ENCODE measurements at places on chromosomes 4 and X.

DNA sequence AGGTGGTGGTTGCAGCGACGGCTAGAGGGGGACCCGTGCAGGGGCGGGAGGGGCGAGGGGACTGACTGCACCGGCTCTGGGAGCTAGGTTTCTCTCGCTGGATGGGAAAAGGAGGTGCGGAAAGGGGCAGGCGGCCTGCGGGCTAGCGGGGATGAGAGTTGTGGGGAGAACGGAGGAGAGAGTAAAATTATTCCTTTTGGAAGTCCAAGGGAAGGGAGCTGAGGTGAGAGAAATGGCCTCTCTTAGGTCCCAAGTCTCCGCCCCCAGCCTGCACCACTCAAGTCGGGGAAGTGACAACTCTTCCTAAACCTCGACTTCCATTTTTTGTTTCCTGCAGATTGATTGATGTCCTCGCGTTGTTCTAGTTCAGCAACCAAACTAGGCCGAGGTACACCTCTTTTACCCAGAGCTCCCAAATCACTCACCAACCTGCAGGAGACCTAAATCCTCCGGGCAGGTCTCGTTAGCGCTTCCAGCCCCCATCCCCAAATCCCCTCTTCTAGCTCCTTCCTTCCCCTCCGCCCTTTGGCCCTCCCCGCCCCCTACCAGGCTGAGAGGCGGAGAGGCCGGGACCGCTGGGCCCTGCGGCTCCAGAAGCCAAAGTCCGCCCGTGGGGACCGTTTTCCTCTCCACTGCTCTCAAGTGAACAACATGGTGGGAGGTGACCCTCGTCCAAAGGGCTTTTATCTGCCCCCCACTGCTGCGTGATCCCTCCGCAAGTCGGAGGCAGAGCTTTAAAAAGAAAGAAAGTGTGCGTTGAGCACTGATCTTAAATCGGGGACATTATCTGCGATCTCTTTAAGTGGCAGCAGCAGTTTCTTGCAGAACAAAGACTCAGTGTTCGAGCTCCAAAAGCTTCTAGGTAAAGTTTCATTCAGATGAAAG lies 7.3 kb downstream of the PITX2 start:
- DNase-seq = no peak

DNA sequence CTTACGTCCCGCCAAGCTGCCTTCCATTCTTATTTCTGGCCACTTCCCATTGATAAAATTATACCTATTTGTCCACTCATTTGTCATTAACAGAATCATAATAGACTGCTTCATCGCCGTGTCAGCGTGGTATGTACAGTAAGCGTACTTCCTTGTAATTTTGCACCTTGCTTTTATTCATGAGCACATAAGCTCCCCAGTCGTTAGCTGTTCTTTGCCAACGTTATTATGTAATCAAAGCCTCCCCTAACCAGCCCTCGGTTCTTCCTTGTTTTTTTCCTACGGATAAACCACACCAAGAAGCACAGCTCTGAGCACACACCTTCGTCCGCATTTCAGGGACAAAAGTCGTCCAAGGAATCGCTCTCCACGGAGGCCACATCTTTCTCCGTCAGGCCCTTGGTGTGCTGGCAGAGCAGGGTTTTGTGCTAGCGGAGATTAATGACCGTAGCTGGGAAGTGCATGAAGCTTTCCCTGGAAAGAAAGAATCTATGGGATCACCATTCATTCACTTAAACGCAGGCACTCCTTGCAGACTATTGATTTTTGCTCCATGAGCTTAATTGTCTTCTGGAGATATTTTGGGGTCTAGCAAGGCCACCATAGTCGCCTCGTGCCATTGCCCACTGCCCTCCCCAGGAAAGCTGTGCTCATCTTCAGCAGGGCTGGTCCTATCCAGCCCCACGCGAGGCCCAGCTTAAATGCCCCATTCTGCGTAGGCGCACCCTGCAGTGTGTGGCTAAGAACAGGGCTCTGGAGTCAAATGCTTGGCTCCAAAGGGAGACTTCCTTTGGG lies 200.9 kb upstream of the PSAPL1 start:
- DNase-seq = no peak

GRCh38 chr4:11791797-11792196 lies 363.1 kb upstream of the HS3ST1 start:
- DNase-seq = no peak

DNA sequence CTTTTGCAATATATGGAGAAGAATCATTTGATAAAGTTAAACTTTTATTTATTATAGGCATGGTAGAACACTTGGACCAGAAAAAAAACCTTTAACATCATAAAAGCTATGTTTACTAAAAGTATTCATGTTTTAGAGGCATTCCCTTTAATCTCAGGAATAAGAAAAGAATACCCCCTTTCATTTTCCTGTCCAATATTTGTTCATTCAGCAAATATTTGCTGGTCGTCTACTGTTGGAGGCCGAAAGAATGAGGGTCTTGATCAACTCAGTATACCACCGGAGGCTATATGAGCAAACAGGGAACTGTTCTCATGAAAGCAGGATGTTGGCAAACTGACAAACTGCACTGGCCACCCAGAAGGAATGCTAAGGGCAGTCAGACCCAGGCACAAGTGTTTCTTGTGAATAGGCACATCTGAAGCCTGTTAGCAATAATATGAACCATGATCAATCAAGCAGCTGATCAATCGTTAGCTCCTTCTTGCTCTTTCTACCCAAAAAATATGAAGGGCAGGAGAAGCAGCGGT lies 480.8 kb upstream of the FAT1 start:
- no peak for DNase-seq

- no peak for DNase-seq
These were observed 326.6 kb upstream of the ATOH1 start for GRCh38 chr4:93501946-93502345.

GRCh38 chr4:80611678-80611979 lies 276.1 kb downstream of the CFAP299 start:
- no peak for DNase-seq

- DNase-seq = no peak
These were observed 264.6 kb upstream of the RASGEF1B start for GRCh38 chr4:81736324-81736723.

- no peak for DNase-seq
These were observed 41.7 kb downstream of the ATP11C start for GRCh38 chrX:139890991-139891700.

- DNase-seq = no peak
These were observed 6.5 kb downstream of the UGT2B17 start for GRCh38 chr4:68569466-68570121.

DNA sequence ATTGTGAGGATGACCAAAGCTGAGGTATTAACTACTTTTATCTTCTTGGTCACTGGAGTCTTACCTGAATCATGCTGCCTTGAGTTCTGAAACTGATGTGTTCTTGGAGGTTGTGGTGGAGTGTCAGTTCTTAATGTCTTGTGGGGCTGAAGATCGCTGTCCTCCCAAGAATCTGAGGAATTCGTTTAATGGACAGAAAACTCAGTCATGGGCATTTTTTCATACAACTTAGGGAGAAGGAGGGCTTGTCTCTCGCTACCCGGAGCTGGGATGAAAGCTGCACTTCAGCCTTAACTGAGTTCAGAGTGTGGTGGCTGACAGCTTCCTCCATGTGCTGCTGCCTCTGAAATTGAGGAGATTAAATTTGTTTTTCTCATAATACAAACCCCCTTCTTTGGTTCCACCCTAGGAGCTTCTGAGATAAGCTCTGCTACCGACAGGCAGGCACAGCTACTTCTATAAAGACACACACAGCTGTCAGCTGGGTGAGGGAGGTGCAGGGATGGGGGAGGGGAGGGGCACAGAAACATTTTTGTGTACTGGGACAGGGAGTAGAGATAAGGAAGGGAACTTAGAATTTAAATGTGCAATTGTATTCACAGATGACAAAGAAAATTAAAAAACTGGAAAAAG lies 30.8 kb downstream of the RBBP7 start:
- DNase-seq = no peak

DNA sequence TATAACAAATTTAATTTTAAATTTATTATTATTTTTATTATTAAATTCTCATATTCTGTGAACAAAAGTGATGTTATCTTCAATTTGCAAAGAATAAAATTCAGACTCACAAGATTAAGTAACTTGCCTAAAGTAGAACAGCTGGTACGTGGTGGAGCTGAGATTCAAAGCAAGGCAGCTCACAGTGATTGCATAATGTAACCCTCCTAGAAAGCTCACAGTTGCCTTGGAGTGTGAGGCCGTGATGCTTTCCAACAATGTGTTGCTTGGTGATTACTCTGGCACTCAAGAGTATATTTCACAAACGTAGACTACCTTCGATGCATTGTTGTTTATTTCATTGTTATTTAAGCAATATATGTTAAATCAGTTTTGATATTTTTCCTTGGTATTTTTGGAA lies 1039.2 kb upstream of the PABPC4L start:
- DNase-seq = no peak

GRCh38 chr4:37562592-37562991 lies 123.6 kb downstream of the RELL1 start:
- DNase-seq = no peak

DNA sequence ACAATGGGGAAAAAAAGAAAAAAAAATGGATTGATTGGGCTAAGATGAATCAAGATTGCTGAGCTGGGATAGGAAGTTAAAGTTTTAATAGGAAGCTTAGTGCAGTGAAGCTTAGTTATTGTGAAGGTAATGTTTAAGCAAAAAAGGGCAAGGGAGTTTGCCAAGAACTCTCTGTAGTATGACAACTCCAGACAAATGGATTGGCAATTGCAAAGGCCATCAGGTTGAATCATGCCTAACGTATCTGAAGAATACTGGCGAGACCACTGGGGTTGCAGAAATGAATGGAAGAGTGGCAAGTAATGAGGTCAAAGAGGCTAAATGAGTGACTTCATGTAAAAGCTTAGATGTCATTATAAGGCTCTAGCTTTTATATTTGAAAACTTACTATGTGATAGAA lies 1654.0 kb downstream of the PCDH7 start:
- DNase-seq = no peak

GRCh38 chr4:83062739-83063138 lies 27.8 kb downstream of the COPS4 start:
- no peak for DNase-seq

DNA sequence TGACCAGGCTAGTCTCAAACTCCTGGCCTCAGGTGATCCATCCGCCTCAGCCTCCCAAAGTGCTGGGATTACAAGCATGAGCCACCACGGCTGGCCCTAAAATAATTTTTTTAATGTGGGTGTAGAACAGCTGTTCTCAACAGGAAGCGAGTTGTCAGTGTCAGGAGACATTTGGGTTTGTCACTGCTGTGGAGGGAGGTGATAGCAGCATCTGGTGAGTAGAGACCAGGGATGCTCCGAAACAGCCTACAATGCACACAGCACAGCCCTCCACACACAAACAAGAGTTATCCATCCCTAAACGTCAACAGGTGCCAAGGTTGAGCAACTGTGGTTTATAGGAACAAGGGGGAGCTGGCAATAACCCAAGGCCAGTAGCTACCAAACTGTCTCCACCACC lies 243.4 kb upstream of the STS start:
- no peak for DNase-seq

DNA sequence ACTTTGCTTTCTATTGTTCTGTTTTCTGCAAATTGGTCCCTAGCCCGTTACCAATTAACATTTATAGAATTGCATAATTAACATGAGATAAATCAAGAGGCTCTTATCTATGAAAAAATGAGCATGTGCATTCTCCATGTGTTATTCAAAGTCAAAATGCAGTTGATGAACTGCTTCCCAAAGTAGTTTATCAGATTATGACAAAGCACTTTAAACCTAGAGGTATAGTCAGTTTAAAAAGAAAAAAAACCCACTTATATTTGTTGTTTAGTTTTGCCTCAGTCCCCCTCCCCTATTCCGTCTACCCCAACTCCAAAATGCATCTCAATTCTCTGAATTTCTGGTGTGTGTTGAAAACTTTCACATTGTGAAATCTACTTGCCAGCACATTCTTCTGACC lies 119.5 kb downstream of the ATXN3L start:
- no peak for DNase-seq

DNA sequence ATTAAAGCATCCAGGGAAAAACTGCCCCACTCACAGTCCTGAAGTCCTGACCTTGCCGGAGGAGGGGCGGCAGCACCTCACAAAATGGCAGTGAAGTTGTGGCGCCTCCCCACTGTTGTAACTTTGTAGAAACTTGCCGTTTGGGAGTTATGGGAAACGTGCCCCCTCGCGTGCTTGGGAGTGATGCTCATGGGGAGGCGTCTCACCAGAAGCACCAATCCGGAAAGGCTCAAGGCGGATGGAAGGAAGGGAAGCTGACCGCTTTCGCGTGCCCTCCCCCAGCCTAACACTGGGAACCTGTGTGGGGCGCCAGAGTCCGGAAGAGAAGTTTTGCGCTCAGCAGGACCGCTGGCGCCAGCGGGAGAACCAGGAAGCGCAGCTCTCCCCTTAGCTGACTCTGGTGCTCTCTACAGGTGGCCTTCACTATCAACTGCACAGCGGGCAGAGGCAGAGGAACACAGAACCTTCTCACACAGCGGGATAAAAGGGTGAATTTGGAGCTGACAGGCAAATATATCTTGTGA lies at the start of the genes CT45A10 and SAGE1:
CT45A10 (minus strand) TSS at position 151 of the 524 bp plus-strand sequence. CDS start 8,100 bp downstream, outside the sequence.
SAGE1 (plus strand) TSS at position 423 of the 524 bp plus-strand sequence. CDS start 2,527 bp downstream, outside the sequence.
- no peak for DNase-seq

- no peak for DNase-seq
These were observed 46.1 kb downstream of the LAS1L start for GRCh38 chrX:65488495-65488894.

GRCh38 chr4:2408401-2408958 lies 10.0 kb downstream of the ZFYVE28 start:
- no peak for DNase-seq

DNA sequence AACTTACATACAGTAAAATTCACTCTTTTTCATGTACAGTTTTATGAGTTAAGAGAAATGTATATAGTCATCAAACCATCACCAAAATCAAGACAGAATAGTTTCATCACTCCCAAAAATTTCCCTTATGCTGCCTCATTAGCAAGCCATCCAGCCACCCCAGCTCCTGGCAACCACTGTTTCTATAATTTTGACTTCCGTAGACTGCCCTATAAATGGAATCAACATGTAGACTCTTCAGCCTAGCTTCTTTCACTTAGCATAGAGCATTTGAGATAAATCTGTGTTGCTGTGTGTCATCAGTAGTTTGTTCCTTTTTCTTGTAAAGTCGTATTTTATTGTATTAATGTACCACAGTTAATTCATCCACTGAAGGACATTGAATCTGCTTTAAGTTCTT lies 23.2 kb downstream of the HDX start:
- no peak for DNase-seq

DNA sequence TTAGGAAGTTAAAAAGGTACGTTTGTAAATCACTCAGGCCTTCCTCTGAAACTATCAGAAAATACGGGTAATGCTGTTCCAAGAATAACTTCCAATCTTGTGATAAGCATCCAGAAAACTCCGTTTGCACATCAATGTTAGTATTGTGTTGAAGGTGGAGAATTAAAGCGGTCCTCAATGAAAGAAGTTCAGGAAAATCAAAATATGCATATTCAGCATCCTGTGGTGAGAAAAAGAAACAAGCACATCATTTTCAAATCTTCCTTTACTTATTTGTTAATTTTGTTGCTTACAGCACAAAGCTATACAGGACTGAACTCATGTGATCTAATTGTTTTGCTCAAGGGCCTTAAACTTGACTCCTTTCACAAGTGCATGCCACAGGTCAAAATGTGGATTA lies 18.5 kb downstream of the DDX60L start:
- DNase-seq = no peak

Measured in stimulated activated CD4-positive, alpha-beta T cell treated with anti-CD3 and anti-CD28 coated beads, Interleukin-1b, Interleukin-23, amount 100 ng/mL, for 4 hours (primary cell).